Activated CD4-positive, alpha-beta T cell treated with anti-CD3 and anti-CD28 coated beads, Interleukin-2, amount 50 U/mL, for 16 hours (primary cell): ENCODE measurements at places on chromosomes 2 and 18.

DNA sequence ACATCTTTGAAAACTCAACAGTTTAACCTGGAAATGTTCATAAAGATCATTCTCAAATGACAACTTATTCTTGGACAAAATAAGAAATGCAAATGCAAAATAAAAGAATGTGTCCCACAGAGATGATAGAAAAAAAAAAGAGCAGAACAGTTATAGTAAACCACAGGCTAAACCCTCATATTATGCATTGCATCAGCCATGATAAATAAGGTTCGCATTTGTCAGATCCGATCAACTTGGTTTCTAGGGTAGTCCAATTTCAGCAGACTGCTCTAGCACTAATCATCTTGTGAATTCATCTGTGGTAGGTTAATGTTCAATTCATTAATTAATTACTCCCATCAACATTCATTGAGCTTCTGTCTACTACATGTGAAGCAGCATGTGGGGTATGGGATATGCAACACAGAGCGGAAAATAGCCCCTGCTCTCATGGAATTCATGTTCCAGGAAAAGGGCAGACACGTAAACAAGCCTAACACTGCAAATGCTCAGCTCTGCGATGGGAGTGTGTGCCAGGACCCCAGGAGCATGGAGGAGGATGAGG lies 316.2 kb upstream of the REV1 start:
- DNase-seq: no peak

- no peak for DNase-seq
These were observed 246.4 kb upstream of the PXDN start for GRCh38 chr2:1990724-1991123.

GRCh38 chr2:232929303-232930058 lies 59.4 kb downstream of the SNORC start:
- DNase-seq: no peak

DNA sequence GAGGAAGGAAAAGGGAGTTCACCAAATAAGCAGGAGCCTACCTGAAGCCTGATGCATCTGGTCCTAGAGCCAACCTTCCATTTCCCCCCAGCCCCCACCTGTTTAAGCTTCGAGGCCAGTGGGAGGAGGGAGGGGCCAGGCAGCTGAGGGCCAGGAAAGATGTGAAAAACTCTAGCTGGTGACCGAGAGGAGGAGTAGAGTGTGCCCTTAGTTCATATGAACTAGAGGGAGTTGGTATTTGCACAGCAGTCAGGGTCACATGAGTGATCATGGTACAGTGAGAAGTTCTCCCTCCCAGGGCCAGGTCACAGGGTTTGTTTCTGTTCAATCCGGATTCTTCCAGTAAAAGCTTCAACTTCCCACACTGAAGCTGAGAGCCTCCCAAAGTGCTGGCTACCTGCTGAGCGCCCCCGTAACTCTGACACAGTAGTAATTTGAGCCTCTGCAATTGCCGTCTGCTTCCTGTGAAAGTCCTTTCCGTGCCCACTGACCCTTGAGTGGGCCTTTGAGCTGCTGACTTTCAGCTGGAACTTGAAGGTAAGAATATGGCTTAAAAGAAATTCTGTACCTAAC lies at the start of gene SULT1C2:
TSS of gene SULT1C2 (plus strand) at position 362 of the 573 bp plus-strand sequence. CDS start 4,773 bp downstream, outside the sequence.
- no peak for DNase-seq

GRCh38 chr2:29241955-29242565 lies 126.8 kb downstream of the CLIP4 start:
- DNase-seq: no peak

DNA sequence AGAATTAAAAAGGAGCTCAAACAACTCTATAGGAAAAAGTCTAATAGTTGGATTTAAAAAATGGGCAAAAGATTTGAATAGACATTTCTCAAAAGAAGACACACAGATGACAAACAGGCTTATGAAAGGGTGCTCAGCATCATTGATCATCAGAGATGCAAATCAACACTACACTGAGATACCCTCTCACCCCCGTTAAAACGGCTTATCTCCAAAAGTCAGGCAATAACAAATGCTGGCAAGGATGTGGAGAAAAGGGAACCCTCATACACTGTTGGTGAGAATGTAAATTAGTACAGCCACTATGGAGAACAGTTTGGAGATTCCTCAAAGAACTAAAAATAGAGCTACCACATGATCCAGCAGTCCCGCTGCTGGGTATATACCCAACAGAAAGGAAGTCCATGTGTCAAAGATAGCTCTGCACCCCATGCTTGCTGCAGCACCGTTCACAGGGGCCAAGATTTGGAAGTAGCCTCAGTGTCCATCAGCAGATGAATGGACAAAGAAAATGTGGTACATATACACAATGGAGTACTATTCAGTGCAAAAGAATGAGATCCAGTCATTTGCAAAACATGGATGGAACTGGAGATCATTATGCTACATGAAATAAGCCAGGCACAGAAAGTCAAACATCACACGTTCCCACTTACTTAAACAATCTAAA lies 46.7 kb upstream of the B3GNT7 start:
- no peak for DNase-seq

DNA sequence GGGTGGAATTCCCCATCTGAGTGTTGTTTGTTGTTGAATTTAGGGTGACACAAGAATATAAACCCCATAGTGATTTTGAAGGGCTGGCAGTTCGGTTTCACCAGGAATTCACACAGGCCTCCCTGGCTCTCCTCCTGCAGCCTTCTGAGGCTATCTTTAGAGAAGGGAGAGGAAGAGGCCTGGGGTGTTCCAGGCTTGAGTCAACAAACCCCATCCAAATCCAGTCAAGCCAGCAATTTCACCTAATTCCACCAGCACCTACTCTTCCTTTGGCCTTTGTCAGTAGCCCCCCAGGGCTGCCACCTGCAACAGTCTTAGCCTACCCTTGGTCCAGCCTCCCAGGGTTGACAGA lies 32.0 kb downstream of the MARCHF4 start:
- DNase-seq: no peak

DNA sequence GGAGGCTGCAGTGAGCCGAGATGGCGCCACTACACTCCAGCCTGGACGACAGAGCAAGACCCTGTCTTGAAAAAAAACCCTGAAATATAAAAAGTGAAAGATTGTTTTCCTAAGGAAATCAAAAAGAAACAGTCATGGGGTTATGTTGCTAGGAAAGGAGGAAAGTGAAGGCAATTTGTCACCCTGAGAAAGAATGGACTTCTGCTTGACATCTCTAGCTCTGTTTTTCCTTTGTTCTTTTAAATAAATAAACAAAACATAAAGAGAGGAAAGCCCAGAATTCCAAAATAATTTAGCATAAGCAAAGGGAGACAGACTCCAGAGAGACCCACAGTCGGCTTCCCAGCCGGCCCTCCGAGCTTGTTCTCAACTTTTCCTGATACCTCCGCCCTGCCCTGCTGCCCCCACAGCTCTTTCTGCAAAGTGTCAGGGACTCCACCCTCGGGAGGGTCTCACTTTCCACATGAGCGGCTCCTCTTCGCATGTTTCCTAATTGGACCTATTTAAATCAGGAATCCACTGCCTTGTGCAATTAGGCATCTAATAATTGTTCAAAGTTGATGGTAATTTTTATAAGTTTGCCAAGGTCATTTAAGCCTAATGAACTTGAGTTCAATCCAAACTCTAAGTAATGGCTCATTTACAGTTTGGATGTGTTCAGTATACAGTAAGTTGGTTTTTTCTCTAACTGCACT lies 49.8 kb upstream of the COPS8 start:
- DNase-seq: no peak

DNA sequence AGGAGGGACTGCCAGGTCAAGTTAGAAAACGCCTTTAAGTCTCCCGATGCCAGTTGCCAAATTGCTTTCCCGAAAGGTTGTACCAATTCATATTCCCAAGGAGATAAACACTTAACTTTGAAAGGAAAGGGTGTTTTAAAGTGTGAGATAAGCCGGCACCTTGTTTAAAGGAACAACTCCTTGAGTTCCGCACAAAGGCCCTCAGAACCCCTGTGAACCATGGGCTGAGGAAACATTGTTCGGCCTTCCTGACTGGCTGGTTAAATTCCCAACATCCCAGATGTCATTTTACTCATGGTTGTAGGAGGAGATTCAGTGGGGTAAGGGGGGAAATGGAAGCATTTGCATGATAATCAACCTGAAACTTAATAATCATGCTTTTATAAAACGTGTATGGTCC lies 126.6 kb downstream of the BCL11A start:
- no peak for DNase-seq

GRCh38 chr2:14804902-14805301 lies 172.4 kb downstream of the LRATD1 start:
- no peak for DNase-seq

- no peak for DNase-seq
These were observed 56.4 kb downstream of the ADCY3 start for GRCh38 chr2:24863641-24864040.

DNA sequence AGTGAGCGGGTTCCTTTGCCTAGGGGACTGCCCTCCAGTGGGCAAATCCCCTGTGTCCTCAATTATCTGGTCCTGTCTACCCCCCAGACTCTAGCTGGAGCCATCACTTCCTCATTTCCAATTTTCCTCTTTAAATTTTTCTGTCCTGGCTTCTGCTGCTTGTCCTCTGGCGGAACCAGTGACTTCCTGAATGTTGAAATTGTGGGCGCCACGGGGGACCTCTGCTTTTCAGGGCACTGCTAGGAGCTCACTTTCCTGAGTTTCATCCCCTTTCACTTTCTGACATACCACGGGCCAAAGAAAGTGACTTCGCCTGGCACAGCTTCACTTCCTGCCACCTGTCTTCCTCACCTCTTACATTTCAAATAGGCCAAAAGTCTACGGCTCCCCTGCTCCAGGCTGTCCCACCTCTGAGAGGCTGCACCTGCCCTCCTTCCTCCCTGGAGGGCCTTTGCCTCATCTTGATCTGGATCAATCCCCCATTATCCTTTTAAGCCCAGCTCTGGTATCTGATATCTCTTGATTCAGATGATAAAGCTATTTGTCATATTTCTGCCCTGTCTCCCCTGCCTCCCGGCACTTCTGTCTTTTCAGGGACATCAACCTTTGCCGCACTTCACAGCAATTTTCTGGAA lies 1.4 kb upstream of the MARCO start:
- no peak for DNase-seq

DNA sequence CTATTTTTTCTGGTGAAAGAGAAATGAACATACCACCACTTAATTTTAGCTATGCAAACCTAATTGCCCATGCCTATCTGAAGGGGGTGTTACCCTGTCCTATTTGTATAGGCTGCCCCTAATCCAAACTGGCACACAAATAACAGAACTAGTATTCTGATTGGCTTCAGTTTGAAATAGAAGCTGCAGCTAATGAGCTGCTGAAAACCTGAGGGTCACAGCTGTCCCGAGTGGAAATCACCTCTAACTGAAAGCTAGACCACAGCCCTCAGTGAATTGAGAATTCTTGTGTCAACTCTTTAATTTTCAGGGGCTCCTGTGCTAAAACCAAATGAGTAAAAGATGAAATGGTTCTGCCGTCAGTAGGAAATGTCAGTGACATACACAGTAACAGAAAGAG lies 28.7 kb downstream of the CCDC141 start:
- peak; percentile 4 for DNase-seq

DNA sequence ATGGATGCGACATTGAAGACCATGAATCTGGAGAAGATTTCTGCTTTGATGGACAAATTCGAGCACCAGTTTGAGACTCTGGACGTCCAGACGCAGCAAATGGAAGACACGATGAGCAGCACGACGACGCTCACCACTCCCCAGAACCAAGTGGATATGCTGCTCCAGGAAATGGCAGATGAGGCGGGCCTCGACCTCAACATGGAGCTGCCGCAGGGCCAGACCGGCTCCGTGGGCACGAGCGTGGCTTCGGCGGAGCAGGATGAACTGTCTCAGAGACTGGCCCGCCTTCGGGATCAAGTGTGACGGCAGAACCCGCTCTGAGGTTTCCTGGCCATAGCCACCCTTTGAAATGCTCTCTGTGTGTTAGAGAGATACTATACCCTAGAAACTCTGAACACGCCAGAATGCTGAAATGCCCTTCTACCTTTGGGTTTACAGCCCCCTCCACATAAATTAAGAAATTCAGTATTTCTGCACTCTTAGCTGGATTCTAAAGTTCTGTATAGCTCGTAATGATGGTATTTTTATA lies 659 bp downstream of the CHMP1B start:
- peak; percentile 43 for DNase-seq

DNA sequence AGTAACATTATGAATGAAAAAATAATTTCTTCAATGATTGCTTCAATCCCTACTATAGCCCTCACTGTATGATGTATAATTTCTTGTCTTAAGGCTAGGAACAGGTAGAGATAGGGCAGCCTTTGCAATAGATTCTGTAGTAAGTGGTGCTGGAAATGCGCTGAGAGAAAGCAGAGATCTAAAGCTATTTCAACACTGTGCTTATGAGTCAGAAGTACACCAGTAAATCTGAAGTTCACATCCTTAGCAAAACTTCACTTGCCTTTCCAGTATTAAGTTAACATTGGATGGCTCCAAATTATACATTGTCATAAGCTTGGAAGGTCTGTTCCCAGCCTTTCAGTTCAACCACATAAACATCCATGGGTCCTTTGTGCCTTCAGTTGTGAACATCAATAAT lies 178.2 kb upstream of the EPHA4 start:
- no peak for DNase-seq

DNA sequence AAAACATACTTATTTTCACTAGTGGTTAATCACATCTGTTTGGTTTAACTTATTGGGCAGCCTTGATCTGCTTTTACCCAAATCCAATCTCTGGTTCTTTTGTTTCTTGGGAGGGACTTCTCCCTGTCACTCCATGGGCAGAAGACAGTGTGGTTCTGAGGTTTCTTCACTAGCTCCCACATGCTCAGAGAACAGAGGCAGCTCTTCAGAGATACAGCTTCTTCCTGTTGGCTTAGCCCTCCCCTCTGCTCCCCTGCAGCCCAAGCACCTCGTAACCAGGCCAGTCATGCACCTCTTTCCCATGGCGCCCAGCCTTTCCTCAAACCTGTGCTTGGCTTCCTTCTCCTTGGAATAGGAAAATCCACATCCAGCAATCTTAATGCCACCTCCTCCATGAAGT lies 32.8 kb downstream of the SLC9A2 start:
- DNase-seq: no peak

DNA sequence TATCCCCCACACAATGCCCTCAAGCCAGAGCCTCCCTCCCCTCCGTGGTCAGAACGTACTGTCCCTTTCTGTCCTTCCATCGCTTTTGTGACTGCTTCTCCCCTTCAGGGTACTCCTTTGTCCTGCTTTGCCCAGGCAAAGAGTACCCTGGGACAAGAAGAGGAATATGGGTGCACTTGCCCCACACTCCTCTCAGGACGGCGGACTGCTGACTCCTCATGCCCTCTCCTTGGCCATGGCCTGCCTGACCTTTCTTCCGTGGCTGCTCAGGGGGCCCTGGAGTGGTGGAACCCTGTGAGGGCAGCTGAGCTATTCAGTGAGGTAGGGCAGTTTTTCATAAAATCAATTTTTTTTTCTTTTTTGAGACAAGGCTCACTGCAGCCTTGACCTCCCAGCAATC lies 18.7 kb downstream of the C2orf74 start:
- no peak for DNase-seq
